A549 treated with CpdA at 1 μM for 4 hours (cell line): ENCODE measurements at places on chromosomes 16 and 17. TPM values are rescaled to one million over a fixed set of nuclear protein-coding genes. Genes with fewer than 3 reads are reported as not detected.

The CHST5 gene
- total RNA-seq, result 0.03 TPM in 1 of 5 replicates, not detected in the others

The ZSCAN32 gene
- total RNA-seq, result 9.6 to 19.4 TPM (median 14.7 TPM) in 5 replicates

The KRT36 gene
- total RNA-seq, result not detected in 5 replicates

The BLMH gene
- total RNA-seq, result 43.5 to 54.0 TPM (median 47.6 TPM) in 5 replicates

The KIFC3 gene
- 163 to 215 TPM (median 196 TPM) in 5 replicates for total RNA-seq

The TTC19 gene
- total RNA-seq, result 42.2 to 49.4 TPM (median 45.9 TPM) in 5 replicates

The CMTM2 gene
- 0.15 TPM in 1 of 5 replicates, not detected in the others for total RNA-seq

The TP53TG3D gene
- total RNA-seq, result 0.54 to 1.9 TPM (median 1.2 TPM) in 5 replicates

The CHST4 gene
- 0.06 to 0.20 TPM (median 0.06 TPM) in 4 of 5 replicates, not detected in the other for total RNA-seq

The CBLN1 gene
- 0.05 to 0.24 TPM (median 0.12 TPM) in 3 of 5 replicates, not detected in the others for total RNA-seq

The CUEDC1 gene
- 47.4 to 55.3 TPM (median 51.3 TPM) in 5 replicates for total RNA-seq
